Activated T-helper 1 cell treated with Interleukin-2 at 50 U/mL for 16 hours (primary cell): ENCODE measurements at places on chromosomes 4 and X.

GRCh38 chr4:138140879-138141278 lies 101.3 kb downstream of the SLC7A11 start:
- DNase-seq, result no peak

DNA sequence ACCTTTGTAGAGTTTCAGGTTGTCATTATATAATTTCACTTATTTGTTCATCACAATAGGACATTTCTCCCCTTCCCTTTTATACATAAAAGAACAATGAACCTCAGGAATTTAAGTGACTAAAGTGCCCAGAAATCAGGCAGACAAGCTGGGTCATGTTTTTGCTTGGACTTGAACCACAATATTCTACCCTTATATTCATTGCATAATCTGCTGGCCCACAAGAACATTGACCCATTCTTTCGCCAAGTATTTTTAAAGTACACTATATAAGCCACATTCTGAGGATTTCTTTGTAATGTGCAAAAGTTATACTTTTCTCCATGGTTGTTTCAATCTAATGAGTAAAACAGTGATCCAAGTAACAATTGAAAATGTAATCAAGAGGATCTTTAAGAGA lies 637.5 kb upstream of the SLIT2 start:
- DNase-seq, result no peak

- DNase-seq, result no peak
Measured at GRCh38 chr4:119271361-119272085, 50.4 kb downstream of the FABP2 start.

- no peak for DNase-seq
Measured at GRCh38 chr4:140635606-140636005, 66.8 kb upstream of the UCP1 start.

DNA sequence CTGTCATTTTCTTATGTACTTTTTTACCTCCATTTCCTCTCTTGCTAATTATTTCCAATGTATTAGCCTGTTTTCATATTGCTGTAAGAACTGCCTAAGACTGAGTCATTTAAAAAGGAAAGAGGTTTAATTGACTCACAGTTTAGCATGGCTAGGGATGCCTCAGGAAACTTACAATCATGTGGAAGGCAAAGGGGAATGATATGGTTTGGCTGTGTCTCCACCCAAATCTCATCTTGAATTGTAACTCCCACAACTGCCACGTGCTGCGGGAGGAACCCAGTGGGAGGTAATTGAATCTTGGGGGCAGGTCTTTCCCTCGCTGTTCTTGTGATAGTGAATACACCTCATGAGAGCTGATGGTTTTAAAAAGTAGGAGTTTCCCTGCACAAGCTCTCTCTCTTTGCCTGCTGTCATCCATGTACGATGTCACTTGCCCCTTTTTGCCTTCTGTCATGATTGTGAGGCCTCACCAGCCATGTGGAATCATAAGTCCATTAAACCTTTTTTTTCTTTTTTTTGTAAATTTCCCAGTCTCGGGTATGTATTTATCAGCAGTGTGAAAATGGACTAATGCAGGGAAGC lies 870.0 kb upstream of the INTU start:
- no peak for DNase-seq

GRCh38 chr4:11720292-11720691 lies 291.6 kb upstream of the HS3ST1 start:
- no peak for DNase-seq

DNA sequence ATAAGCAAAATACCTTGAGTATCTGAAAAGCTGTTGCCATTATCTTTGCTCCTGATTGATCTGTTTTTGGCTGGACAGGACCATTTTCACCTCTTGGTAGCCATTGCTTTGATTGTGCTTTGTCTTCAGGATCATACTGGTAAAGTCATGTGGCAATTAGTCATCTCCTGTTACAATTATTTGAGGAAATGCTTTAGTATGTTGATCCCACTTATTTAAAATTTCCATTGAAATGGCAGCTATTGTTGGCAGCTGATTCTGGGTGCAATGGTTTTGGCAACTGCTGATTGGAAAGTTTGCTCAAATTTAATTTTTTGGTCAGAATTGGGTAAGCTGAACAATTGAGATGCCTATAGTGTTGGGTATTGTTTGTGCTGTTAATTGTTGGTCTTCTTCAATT lies 238.3 kb upstream of the TLL1 start:
- no peak for DNase-seq

- DNase-seq, result no peak
Measured at GRCh38 chr4:9825049-9825448, 43.6 kb downstream of the DRD5 start.

DNA sequence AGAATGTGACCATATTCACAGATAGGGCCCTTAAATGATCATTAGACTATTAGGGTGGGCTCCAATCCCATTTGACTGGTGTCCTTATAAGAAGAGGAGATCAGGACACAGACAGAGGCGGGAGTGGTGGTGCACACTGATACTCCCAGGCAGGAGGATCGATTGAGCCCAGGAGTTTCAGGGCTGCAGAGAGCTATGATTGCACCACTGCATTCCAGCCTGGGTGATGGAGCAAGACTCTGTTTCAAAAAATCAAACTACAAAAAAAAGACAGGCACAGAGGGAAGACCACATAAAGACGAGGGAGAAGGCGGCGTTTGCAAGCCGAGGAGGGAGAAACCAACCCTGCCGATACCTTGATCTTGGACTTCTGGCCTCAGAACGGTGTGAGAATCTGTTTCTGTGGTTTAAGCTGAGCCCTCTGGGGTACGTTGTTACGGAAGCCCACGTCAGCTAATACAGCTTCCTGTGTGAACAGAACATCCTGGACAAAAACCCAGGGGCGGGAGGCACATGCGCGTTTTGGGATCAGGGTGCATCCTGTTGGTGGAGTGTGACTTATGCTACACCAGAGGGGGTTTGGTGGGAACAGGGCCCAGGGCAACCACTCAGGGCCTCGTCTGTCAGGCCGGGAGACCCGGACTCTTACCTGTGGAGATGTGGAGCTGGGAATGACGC lies 211.8 kb upstream of the PSAPL1 start:
- DNase-seq, result no peak

- no peak for DNase-seq
Measured at GRCh38 chrX:25976683-25977310, 161.3 kb upstream of the MAGEB18 start.

DNA sequence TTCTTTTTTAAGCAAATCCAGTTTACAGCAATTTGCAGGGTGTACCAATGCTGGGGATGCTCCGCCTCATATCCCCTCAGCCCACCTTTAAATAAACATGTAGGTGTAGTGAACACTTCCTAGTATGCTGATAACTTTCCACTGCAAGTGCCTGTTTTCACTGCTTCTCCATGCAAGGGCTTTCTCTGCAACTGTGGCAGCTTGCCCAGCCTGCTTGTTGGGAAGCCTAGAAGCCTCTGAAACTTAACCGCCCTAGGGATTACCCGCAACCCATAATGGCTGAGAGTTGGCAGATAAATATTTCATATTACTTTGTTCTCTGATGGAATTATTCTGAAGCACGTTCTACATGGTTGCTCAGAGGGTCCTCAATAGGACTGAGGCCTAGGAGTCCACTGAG lies 253.7 kb upstream of the DDX53 start:
- DNase-seq, result no peak

DNA sequence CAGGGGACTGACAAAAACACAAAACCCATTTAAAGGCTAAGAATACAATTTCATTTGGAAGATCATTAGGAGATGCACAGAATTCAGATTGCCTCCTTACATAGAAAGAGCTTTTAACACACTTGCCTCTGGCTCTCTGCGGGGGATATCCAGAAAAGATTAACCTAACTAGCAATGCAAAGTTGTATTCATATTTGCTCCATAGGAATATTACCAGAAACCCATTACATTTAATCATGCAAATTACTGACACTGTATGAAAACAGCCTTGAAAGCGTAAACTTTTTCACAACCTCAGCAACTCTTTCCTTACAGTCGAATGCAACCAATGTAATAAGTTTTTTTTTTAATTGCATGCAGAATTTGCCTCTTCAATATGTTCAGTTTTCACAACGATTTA lies 1087.3 kb upstream of the PRKX start:
- DNase-seq, result no peak

DNA sequence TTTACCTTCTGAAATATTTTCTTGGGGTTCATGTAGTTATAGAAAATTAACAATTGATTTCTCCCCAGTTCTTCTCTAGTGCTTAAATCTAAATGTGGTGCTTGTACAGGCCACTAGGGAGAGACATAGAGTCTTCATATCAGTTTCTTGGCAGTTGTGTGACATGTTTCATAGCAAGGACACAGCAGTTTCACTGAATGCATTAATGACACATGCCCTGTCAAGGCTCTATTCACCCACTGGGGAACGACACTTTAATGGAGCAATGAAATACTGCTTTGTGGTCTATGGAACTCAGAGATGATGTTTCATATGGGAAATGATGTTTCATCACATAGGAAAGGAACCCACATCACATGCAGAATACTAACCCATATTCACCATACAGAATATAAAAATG lies 2.8 kb downstream of the VEGFC start:
- DNase-seq, result no peak

GRCh38 chrX:71622576-71623450 lies 4.5 kb upstream of the CXCR3 start:
- peak; percentile 72 for DNase-seq

DNA sequence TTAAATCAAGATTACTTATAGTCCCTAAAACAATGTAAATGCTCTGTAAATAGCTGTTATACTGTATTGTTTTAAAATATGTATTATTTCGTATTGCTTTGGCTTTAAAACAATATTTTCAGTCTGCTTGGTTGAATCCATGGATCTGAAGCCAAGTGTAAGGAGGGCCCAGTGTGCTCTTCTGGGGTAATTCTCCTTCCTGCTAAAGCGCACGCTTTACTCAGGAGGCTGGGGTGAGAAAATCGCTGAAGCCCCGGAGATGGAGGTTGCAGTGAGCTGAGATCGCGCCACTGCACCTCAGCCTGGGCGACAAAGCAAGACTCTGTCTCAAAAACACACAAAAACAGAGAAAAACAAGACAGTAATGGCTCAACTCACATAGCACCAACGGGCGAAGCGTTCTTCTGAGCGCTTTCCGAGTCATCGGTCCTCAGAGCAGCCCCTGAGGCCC lies 391 bp upstream of the IDUA start:
- no peak for DNase-seq

- no peak for DNase-seq
Measured at GRCh38 chr4:184246426-184246825, 28.8 kb upstream of the ENPP6 start.

- DNase-seq, result no peak
Measured at GRCh38 chr4:159250751-159251325, 148.0 kb downstream of the RAPGEF2 start.

DNA sequence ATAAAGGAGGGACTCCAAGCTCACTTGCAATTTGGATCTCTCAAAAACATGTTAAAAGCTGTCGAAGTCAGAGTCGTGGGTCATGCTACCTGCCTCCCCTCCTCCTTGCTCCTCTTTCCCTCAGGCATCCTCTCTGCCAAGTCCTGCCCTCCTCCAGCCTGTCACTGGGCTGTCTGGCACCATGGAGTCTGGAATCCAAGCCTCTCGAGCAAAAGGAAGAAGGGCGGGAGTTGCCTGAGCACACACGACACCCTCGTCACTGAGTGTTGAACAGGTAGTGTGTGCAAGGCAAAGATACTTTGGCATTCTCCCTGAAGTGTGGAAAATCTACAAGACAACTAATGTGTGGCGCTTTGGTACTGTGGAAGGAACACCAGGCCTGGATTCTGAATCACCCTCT lies 62.2 kb downstream of the HAUS3 start:
- no peak for DNase-seq
